ENCODE measurements at places on chromosomes 7 and 10. TPM values are rescaled to one million over a fixed set of nuclear protein-coding genes. Genes with fewer than 3 reads are reported as not detected.

DNA sequence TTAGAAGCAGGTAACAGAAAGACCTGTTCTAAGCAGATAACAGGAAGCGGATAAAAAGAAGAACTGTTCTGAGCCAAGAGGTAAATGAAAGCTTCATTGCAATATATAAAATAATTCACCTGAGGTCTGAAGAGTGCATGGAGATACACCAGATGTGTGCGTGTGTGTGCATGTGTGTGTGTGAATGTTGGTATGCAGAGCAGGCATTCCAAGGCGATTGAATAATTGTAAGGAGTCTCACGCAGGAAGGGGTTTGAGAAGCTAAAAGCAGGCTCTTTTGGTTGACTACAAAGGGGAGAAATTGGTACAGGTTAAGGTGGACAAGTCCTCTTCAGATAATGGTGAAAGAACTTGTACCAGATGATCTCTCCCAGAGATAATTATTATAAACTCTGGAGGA is 450.6 kb downstream of the DNAJB9 start:
- DNase-seq = no peak

GRCh38 chr7:132709971-132710567 is 133.8 kb upstream of the PLXNA4 start:
- no peak for DNase-seq

The MUC3A gene
- total RNA-seq = 0.47 TPM

GRCh38 chr10:70772627-70773026 is 12.6 kb downstream of the TBATA start:
- DNase-seq = no peak

The NPTX2 gene
- total RNA-seq = 5.8 TPM

The SLC26A3 gene
- total RNA-seq = not detected

DNA sequence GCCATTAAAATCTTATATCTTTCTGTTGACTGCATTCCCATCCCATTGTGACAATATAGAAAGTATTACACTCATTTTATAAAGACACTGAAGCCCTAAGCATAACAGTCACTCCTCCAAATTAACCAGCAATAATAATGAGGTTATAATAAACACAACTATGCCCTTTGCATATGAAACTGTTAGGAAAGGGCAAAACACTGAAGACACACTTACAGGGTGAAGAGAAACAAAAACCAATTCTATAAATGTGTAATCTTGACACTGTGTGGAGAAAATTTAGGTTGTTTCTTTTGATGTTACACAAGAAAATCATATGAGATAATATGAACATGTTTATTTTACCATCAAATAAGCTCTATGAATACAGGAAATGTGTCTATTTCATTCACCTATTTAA is 14.0 kb upstream of the GPR37 start:
- DNase-seq = no peak

The CALHM3 gene
- total RNA-seq = not detected

The GNGT1 gene
- not detected for total RNA-seq

GRCh38 chr7:29150856-29151255 is 4.5 kb upstream of the CPVL start:
- no peak for DNase-seq

- no peak for DNase-seq
These were observed 464.7 kb upstream of the IGFBP3 start for GRCh38 chr7:46385662-46386309.

The PTN gene
- 182 TPM for total RNA-seq

DNA sequence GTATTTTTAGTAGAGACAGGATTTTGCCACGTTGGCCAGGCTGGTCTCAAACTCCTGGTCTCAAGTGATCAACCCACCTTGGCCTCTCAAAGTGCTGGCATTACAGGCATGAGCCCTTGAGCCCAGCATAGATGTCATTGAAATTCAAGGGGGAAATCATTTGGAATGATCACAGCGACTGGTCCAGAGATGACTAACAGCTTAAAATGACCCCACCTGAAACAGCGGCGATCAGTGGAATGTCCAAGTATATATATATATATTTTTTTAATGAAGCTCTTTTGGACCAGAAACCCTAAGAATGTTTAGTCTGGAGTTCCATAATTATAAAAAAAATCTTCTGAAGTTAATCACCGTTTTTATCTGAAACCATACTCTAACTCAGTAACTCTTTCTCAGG is 12.5 kb upstream of the AKR1E2 start:
- no peak for DNase-seq

DNA sequence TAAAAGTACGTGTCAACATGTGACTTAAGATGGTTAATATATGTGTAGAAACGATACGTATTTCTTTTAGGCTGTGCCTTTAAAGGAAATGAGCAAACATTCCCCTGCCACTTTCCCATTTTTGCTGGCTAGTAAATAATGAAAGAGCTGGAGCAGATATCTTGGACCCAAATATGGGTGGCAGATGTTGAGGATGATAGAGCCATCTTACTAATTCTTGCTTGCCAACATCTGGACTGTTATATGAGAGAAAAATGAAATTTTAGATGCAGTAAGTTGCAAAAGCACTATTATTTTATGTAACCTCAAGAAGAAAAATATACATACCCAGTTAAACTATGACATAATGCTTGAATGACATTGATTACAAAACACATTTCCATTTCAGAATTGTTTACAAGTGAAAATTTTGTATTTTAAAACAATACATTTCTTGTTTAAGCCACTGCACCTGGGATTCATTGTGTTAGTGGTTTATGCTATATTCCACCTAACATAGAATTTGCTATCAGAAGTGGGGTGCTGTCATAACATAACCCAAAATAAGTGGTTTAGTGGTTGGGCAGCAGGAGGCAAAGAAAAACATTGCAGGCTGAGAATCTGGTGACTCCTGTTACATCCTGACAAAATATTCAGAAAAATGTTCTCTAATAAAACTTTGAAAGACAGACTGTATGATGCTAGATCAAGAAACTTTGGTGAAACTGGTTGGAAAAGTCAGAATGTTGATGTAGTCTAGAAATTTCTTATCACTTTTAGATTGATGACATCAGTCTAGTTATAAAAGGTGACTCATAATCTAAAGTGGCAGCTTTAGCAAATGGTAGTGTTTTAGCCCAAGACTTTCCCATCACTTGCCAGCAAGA is 305.0 kb downstream of the PTEN start:
- DNase-seq = no peak

GRCh38 chr10:70222340-70222794 is 10.9 kb downstream of the PPA1 start:
- no peak for DNase-seq

DNA sequence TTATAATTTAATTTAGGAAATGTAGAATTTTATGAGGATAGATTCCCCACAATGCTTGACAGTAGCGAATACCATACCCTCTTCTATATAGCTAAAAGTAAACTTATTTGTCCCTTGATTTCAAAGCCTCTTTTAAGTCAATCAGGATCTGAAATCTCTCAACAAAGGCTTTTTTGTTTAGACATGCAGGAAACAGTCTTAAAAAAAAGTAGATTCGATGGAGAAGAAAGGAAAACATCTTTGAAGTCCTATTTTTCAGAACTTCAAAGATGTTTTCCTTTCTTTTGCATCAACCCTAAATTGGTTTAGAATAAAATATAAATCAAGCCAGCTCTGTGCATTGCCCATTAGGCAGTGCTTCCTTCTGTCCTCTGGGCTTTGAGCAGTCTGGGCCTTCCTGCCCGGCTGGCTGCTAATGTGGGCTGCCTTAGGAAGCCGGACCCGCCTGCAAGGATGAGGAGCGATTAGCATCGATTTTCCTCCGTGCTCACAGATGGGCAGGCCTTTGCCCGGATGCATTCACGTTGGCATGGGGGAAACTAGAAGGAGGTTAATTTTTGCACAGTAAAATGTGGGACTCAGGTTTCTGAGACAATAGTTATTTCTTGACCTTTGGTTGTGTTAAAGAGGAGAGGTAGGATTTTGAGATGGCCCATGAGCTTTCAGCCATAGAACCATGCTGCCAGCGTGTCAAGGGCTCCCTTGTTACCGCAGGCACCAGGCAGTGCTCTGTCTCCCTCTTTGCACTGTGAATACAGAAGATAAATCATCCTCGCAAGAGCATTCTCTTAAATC is 15.5 kb downstream of the MSRB2 start:
- no peak for DNase-seq

The NCF1 gene
- total RNA-seq = not detected

DNA sequence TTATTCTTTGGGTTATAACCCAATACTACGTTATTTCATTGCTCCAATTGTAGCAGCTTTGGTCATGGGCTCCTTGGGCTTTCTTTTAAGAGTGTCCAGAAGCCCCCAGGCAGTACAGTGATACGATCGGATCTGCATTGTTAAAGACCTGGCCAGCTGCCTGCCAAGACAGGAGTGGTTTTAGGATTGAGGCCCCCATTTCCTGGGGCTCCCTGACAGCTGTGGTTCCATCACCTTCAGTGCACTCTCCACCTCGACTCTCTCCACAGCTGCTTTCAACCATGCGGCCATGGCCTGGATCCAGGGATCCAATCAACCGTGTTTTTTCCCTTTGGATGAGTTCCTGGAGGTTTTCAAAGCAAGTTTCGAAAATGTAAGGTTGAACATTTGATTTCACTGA is 123.4 kb upstream of the BTBD16 start:
- no peak for DNase-seq

The ELN gene
- 10.9 TPM for total RNA-seq

The PRPS1L1 gene
- total RNA-seq = not detected

DNA sequence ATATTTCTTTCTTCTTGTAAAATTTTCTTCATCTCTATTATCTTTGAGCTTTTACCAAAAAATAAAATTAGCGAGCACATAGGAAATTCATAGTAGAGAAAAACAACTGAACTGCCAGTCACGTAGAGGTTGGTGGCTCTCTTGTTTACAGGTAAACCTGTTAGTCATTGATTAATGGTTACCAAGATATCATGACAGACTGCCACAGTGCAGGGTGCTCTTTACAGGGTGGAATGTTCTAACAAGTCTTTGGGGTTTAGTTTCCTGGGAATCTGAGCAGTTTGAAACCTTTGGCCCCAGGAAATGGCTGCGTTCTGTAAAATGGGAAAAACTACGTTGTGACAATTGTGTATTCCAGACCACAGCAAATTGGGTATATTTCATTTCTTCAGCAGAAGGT is 407.3 kb upstream of the ADARB2 start:
- no peak for DNase-seq

- DNase-seq = no peak
These were observed 54.5 kb downstream of the ELMO1 start for GRCh38 chr7:37394158-37394557.

The DKK1 gene
- total RNA-seq = 4.5 TPM

The GTF2IRD1 gene
- 16.1 TPM for total RNA-seq

The GCK gene
- total RNA-seq = 5.1 TPM

The AKR1C8 gene
- 0.78 TPM for total RNA-seq

GRCh38 chr7:157139111-157139809 is 534 bp downstream of the UBE3C start:
- no peak for DNase-seq
